Airway epithelial cell (primary cell): ENCODE measurements at places on chromosomes 4 and X. TPM values are rescaled to one million over a fixed set of nuclear protein-coding genes. Genes with fewer than 3 reads are reported as not detected.

RPL9 gene
- total RNA-seq, result 2,844 and 3,798 TPM in 2 replicates

SSX3 gene
- not detected in 2 replicates for total RNA-seq

MTNR1A gene
- 0.21 TPM in 1 of 2 replicates, not detected in the other for total RNA-seq

UGT2A1 gene
- total RNA-seq, result not detected in 2 replicates
